Right ventricle myocardium superior (tissue), 1 donor: ENCODE measurements at places on chromosomes 16 and 17. TPM values are rescaled to one million over a fixed set of nuclear protein-coding genes. Genes with fewer than 3 reads are reported as not detected.
A peak's percentile ranks its signal among the peaks of the same experiment; 100 is the strongest.

DNA sequence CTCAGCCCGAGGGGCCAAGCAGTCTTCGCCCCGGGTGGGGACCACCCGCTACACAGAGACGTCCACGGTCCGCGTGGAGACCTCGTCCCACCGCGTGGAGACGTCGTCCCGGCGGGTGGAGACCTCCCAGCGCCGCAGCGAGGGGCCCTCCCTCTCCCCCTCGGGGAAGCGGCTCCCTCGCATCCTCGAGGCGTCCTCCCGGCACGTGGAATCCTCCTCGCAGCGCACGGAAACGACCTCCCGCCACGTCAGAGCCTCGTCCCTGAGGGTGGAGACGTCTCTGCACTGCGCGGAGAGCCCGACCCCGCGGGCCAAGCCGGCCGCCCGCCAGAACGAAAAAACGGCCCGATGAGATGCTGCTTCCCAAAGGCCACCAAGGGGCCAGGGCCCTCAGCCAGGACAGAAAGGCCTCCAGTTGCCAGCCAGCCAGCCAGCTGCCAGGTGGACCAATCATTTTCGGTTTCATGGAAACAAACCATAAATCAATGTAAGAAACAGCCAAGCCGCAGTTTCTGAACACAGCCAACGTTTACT lies 424 bp downstream of the C17orf100 start:
- peak; percentile 64 for DNase-seq

DNA sequence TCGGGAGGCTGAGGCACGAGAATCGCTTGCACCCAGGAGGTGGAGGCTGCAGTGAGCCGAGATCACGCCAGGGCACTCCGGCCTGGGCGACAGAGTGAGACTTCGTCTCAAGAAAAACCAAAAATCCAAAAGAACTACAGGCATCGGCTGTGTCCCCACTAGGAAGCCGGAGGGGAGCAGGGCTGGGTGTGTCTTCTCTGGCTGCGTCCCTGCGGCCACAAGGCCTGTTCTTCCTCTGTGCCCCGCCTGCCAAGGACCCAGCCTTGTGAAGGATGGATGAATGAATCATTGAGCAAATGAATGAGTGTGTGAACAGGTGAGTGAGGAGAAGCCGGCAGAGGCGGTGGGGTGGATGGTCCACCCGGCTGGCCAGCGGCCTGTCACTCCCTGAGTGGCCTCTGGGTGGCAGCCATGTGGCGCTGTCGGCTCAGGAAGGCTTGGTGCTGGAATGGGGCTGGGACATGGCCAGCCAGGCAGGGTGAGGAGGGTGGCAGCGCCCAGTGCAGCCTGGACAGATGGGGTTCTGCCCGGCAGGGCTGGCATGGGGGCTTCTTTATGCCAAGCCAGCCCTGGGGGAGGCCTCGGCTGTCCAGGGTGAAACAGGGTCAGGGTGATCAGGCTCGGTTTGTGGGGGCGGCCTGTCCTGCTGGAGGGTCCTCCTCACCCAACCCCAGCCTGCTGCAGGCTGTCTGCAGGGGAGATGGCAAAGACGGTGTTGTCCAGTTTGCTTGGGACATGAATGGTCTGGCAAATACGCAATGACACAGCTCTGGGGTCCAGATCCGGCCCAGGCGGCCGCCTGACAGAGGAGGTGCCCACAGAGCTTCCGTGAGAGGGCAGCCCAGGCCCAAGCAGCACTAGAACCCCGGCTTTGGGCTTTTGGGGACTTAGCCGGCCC lies 21.7 kb downstream of the SLC25A10 start:
- peak; percentile 89 for DNase-seq

The GUCY2D gene
- total RNA-seq: not detected

GRCh38 chr17:73474370-73474988 lies 162.7 kb upstream of the CDC42EP4 start:
- DNase-seq: peak; percentile 83

The ARL6IP1 gene
- 21.0 TPM for total RNA-seq

DNA sequence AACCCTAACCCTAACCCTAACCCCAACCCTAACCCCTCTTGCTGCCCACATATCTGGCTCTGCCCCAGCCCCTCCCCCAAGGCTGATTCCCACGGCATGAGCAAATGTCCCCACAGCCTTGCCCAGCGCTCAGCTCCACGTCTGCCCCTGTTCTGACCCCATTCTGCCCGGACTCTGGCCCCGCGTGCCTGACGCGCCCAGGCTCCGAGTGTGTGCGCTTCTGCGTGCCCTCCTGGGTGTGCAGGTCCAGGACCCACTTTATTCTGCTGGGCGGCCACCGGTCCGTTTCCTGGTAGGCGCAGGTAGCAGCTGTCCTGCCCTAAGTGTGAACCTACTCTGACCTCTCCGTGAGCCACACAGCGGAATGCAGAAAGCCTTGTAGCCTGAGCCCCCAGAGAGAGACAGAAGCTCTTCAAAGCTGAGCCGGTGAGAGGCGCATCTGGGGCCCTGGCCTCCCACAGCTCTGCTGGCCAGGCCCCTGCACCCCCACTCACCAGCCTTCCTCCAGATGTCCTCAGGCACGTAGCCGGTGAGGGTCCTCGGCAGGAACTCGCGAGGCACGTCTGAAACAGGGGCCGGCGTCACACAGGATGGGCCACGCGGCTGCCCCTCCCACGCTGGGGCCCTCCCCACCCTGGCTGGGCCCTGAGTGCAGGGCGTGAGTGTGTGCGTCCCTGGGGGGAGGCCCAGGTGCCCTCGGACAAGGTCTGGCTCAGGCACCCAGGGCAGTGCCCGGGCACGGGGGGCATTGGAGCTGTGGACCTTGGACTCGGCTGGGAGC lies 14.0 kb upstream of the PABPN1L start:
- no peak for DNase-seq

DNA sequence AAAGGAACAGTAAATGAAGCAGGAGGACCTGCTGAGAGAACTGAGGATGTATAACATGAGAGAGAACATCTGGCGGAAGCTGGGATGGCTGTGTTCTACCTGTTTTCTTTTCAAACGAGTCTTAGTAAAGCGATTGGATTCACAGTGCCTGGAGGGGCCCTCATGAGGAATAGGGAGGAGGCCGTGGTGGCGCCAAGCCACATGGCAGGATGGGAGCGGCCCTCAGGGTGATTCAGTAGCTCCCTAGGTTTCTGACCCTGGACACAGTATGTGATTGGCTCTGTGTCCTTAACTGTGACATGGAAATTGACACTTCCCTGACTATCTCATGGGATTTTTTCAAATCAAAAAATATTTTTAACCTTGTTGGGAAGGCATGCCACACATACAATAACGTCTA lies 32.1 kb downstream of the USP43 start:
- no peak for DNase-seq

- no peak for DNase-seq
Measured at GRCh38 chr17:45734598-45734997, 49.5 kb upstream of the CRHR1 start.

DNA sequence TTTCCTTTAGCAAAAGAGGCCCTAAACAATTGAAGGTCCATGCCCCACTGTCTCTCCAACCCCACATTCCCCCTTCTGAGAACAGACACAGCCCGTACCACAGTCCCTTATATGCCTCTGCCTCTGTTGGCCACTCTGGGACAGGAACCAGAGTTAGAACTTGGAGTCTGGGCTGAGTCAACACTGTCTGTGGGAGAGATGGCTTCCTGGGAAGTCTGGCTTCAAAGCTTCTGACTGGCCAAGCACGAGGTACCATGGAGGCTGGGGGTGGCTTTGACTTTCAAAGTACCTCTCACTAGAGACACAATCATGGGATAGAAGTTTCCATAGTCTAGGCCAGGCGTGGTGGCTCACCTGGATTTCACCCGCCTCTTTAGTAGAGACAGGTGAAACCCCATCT lies 14.9 kb upstream of the SPOP start:
- DNase-seq: no peak

DNA sequence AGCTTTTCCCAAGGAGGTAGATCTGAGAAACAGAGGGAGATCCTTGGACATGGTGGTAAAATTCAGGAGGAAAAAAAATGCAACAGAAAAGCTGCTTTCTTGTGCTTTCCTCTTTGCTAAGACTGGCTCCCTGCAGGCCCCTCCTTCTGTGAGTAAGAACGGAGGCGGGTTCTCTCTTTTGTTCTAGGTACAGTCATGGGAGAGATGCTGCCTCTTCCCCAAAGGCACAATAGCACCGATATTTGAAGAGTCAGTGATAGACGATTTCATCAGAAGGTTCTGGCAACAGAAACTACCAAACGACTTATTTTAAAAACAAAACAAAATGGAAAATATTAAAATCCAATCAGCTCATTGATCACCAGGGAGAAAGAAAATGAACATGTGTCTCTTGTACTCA lies 32.6 kb upstream of the KIFC3 start:
- no peak for DNase-seq

GRCh38 chr16:71214746-71215381 lies 15.7 kb downstream of the HYDIN start:
- DNase-seq: no peak

The TBC1D3H gene
- not detected for total RNA-seq

- no peak for DNase-seq
Measured at GRCh38 chr16:12124742-12125141, 148.2 kb downstream of the SNX29 start.

The DHRS11 gene
- 13.9 TPM for total RNA-seq
